ENCODE measurements at places on chromosomes 3 and 15.
A peak's percentile ranks its signal among the peaks of the same experiment; 100 is the strongest.

- DNase-seq, result no peak
These were observed 68.8 kb upstream of the IL12A start for GRCh38 chr3:159919873-159920272.

GRCh38 chr15:65920121-65920520 is 50.8 kb downstream of the RAB11A start:
- peak; percentile 30 for DNase-seq

DNA sequence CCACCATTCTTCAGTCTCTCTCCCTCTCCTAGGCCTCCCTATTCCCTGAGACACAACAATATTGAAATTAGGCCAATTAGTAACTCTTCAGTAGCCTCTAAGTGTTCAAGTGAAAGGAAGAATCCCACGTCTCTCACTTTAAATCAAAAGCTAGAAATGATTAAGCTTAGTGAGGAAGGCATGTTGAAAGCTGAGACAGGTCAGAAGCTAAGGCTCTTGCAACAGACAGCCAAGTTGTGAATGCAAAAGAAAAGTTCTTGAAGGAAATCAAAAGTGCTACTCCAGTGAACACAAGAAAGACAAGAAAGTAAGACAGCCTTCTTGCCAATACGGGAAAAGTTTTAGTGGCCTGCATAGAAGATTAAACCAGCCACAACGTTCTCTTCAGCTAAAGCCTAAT is 41.3 kb downstream of the PPM1L start:
- no peak for DNase-seq

DNA sequence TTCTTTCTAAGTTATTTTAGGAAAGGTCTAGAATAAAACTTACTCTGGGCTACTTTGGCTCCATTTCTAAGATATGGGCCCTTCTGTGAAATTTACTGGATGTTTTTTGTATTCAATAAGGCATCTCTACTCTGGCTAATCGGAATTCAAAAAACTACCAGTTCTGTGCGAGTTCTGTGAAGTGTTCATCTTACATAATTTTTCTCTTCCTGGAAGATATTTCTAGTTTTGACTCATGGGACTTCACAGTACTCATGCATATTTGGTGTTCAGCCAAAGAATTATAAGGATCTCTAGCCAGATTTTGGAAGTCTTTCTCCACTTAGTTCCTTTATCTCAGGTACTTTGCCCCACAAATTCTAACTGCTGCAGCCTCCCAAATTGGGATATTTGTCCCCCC is 46.4 kb upstream of the MBNL1 start:
- no peak for DNase-seq

- DNase-seq, result peak; percentile 16
These were observed 1.3 kb upstream of the IL12A start for GRCh38 chr3:159987291-159987711.

GRCh38 chr3:38141952-38142273 is 3.5 kb downstream of the MYD88 start:
- DNase-seq, result no peak

- DNase-seq, result no peak
These were observed 278.1 kb upstream of the LRTM1 start for GRCh38 chr3:55205990-55206389.

- DNase-seq, result no peak
These were observed 4.3 kb upstream of the STRA6 start for GRCh38 chr15:74206801-74207281.

DNA sequence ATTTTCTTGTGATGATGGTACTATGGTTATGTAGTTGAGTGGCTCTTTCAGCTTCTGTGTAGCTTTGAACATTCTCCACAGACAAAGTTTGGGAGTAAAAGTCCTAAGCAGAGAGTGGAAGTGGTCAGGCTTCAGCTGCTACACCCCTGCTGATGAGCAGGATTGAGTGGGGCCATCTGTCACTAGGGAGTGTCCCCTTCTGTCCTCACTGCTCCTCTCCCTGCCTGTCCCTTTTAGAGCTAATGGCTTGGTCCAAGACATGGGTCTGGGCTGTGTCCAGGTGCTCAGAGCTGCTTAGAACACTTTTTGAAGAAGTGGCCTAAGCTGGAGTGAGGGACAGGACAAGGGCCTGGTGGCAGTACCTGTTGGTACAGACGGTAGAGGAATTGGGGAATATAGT is 15.1 kb downstream of the MYZAP start:
- DNase-seq, result no peak

- DNase-seq, result no peak
These were observed 99.1 kb downstream of the TUSC7 start for GRCh38 chr3:116808725-116809124.

DNA sequence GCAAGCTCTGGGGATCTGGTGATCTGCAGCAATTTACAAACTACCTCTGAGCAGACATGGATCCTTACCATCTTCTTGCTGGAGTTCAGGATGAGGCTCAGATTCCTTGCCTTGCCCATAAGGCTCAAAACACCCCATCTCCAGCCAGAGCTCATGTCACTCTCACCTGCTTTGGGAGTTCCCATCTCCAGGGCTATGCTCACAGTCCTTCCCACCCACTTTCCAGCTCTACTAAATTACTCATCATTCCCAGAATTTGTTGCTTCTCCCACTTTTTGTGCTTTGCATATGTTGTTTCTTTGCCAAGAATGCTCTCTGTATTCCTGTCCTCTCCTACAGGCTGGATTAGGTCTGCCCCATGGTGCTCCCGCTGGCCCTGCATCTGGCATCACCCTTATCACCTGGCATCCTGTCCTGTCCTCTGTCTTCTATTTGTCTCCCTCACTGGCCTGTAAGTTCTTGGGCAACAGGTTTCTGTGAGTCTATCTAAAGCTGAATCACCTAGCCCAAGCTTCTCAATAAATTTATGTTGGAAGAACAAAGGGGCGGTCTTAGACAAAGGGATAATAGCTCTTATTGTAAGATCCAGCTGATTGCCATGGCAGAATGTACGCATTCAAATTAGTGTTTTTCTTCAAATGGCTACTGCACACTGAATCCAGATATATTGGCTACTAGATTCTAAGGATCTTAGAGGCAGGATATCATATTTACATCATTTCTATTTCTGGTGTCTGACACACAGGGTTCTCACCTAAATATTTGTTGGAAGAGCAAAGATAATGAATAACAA is 179.2 kb downstream of the CLSTN2 start:
- DNase-seq, result no peak

- no peak for DNase-seq
These were observed 24.1 kb upstream of the MINAR1 start for GRCh38 chr15:79408041-79408440.

- no peak for DNase-seq
These were observed 837.6 kb downstream of the AGBL1 start for GRCh38 chr15:86917361-86917671.

DNA sequence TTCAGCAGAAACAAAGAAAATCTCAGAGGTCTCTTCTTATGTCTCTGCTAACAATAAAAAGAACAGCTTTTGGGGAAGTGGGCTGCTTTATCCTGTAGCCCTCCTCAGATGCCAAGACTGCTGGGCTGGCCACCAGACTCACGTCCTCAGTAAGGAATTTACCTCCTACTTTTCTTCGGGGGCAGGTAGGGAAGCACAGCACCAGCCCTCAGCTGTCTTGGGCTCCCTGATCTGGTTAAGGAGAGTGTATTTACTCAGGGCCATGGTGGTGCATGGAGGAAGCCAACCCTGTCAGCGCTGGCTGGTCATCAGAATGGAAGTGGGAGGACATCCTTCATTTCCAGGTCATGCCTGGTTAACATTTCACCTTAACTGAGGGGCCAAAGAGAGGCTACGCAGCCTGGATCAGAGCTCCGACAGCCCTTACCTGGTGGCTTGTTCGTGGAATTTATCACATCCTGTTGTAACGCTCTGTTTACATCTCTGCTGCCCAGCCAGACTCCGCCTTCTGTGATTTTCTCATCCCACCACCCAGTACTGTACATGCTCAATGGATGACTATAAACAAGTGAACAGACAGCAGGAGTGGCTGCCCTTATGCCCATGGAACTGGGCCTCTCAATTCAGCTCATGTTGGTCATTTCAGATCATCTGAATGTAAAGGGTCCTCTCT is 108.3 kb downstream of the IGF2BP2 start:
- DNase-seq, result no peak

GRCh38 chr15:49904296-49904695 is 214.7 kb downstream of the ATP8B4 start:
- DNase-seq, result no peak

GRCh38 chr3:23240171-23240785 is 37.2 kb downstream of the UBE2E2 start:
- DNase-seq, result no peak

GRCh38 chr3:140359233-140359995 is 318.4 kb upstream of the TRIM42 start:
- DNase-seq, result no peak

DNA sequence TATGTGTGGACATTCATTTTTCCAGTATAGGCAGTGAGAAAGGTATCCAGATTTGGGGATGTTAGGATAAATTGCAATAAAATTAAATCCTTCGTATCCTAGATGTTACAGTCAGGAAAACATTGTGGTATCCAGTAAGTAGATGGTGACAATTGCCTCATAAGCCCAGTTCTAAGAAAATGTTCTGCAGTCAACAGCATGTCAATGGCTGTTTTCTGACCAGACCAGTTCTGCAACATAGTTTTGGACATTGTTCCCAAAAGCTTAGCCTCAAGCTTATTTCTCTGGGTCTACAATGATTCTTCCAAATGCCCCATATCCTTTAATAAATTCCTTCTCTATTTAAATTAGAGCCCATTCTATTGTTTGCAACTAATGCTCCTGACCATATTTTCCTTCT is 480.7 kb downstream of the FHIT start:
- DNase-seq, result no peak

DNA sequence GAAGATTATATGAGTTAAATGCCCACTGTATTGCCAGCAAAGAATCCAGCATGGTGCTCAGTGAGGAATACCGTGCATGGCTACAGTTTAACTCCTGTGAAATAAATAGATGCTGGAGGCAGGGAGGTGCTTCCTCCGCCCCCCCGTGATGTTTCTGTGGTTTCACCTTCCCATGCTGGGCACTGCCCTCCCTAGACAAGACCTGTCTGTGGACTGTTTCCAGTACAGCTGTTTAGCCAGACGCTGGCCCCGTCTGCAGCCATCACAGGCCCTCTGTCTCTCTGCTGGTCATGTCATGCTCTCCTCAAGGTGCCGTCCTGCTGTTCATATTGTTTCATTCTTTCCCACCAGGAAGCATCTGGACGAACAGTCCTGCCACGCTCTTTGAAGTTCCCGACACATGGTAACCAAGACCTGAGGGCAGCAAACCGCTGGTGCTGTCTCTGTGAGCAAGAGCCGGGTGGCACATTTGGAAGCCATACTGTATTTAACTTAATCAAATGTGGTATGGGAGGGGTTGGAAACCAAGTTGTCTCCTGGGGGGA is 31.4 kb downstream of the GOLGA8S start:
- DNase-seq, result no peak

GRCh38 chr3:114454551-114455251 is 160.9 kb downstream of the TIGIT start:
- DNase-seq, result peak; percentile 20

- DNase-seq, result peak; percentile 80
These were observed 4.3 kb upstream of the TSEN2 start for GRCh38 chr3:12479919-12480427.

- DNase-seq, result no peak
These were observed 221.9 kb upstream of the LYSMD4 start for GRCh38 chr15:99955181-99955525.

DNA sequence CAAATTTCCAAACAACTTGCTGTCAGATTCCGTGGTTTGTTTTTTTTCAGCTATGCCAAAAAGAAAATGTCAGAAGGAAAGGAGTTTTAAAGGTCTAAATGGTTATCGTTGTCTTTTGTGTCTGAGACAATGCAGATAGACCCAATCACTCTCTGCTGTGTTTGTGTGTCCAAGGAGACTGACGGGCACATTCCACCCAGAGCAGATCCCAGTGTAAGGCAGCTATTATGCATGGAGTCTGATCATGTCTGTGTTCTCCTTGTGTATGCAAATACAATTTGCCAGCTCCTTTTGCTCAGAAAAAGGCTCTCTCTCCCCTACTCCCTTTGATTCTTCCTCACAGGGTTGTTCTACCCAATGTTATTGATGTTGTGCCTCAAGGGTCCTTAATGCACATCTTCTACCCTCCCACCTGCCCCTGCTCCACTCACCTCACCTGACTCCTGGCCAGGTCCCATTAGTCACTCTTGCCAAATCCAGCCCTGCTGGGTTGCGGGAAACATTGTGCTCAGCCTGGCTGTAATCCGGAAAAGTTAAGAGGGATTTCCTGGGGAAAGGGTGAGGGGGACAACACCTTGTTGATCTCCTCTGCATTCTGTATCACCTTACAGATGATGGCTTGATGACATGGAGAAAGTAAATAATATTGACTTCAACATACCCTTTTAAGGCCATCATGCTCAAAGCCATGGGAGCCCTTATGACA is 61.0 kb downstream of the OTOL1 start:
- no peak for DNase-seq

GRCh38 chr15:78681281-78682003 is 40.4 kb upstream of the CHRNB4 start:
- DNase-seq, result no peak

DNA sequence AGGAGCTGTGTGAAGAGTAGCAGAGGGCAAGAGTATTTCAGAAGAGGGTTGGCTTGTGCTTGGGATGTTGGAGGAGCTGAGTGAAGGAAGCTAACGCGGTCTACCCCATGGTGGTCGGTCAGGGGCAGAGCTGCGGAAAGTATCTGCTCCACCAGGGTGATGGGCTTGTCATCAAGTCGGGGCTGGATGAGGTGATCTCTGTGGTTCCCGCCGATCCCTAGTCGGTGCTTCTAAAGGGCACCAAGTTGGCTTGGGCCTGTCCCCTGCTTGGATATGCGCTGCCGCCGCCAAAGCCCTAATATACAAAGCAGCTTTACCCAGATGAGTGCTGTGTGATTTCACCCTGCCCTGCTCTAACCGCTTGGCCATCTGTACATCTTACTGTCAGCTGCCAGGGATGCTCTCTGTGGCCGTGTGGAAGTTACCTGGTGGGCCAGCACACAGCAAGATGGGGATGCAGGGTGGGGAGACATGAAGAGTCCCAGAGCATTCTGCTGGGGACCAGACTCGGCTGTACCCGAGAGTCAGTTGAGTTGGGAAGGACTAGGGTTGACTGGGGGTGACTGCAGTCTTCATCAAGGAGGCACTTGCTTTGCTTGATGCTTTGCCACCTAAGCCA is 226.1 kb upstream of the BHLHE40 start:
- no peak for DNase-seq

DNA sequence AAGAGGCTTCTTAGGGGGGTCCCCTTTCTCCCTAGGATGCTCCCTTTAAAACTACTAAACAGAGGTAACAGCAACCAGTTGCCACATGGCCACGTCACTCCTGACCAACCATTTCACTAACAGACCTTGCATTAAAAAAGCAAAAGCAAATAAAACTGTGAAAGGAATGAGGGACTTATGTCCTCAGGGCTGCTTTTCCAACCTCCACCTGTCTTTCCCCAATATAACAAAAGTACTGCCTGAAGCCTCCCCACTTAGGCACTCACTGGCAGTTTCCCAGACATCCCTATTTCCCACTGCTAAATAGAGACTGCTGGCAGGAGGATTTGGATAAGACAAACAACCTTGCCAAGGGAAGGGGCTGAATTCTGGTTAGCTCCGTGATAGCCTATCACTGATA is 130.3 kb downstream of the ATP8B4 start:
- DNase-seq, result no peak

- peak; percentile 32 for DNase-seq
These were observed 2.0 kb downstream of the DVL3 start for GRCh38 chr3:184157206-184157605.

All from hematopoietic multipotent progenitor cell treated with erythropoietin and hydrocortisone succinate and interleukin-3 and kit ligand, for 6 days (in vitro differentiated cells).